ENCODE measurements at places on chromosomes 11 and 22.

DNA sequence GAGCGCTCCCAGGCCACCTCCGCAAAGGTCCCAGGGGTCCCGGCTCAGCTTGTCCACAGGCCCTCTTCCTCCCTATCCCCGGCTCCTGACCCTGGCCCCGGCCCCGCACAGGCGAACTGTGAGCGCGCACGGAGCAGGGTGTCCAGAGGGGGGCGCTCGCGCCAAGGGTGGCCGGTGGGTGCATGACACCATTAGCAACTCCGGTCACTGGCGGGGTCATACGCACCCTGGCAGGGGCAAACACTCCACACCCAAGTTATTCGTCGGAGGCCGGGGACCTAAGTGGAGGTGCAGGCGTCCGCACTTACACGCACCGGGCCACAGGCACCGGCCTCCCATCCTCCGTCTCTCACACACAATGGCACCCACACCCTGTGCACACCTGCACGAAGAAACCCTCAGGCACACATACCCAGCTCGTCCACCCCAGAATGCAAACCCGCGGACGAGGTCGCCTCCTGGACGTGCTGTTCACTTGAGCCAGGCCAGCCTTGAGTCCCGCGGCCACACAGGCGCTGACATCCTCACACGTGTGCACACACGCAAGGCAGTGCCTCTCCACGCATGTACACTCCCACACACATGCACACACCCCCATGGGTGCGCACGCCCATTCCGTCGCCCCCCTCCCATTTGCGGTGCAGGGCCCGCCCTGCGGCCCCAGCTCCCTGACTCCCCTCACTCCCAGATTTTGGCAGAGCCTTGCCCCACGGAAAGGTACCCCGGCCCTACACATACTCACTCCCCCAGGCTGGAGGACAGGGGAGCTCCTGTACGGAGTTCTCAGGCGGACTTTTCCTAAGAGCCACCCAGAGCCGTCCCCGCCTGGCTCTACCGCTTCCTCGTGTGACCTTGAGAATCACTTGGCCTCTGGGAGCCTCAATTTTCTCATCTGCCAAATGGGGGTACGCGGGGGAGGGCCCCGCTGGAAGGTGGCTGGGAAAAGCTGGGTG, at the start of gene RASGRP2:
Gene RASGRP2, minus strand, starts transcription at position 552 of the 953 bp plus-strand sequence. CDS start 1,276 bp downstream, outside the sequence.
- DNase-seq = peak; percentile 75

GRCh38 chr11:134760299-134760698, 348.3 kb upstream of the B3GAT1 start:
- DNase-seq = no peak

- DNase-seq = no peak
Observed at GRCh38 chr11:16013649-16014275, 342.6 kb downstream of the SOX6 start.

DNA sequence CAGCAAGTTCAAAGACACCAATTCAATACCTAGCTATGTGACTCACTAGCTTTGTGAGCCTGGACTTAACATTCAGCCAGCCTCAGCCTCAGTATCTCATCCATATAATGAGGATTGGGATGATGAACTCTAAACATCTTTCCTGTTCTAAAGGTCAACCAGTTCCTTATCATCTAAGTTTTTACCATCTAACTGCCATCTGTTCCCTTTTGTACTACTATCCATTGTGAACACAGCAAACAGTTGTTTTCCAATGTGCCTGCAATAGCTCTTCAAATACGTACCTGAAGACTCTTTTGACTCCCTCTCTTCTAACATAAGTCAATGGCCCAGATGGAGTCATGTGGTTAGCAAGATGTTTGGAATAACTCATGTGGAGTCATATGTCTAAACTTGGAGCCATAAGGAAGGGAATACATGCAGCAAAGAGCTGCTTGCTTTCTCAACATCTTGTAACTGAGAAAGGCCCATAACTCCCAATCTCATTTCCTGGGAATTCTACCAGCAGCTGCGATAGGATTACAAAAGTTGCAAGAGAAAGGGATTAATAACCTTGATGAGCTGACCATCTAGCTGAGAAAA, 19.4 kb downstream of the SYTL2 start:
- DNase-seq = no peak

DNA sequence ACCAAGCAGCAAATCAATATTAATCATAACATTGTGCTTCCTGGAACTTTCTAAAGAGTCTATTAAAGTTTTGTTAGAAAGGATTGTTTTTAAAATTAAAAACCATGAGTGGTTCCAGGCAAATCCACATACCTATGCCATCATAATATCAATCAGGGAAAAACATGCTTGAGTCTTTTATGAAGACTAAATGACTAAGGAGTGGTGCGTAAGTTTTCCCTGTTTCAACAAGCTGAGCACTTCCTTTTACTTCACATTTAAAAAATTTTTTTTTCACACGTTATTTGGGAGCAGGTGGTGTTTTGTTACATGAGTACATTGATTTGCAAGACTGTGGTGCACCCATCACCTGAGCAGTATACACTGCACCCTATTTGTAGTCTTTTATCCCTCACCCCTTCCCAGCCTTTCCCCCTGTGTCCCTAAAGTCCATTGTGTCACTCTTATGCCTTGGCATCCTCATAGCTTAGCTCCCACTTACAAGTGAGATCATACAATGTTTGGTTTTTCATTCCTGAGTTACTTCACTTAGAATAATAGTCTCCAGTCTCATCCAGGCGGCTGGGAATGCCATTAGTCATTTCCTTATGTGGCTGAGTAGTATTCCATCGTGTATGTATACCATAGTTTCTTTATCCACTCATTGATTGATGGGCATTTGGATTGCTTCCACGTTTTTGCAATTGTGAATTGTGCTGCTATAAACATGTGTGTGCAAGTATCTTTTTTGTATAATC, 1190.3 kb upstream of the RAG2 start:
- DNase-seq = no peak
